ENCODE measurements at places on chromosomes 12 and 14. TPM values are rescaled to one million over a fixed set of nuclear protein-coding genes. Genes with fewer than 3 reads are reported as not detected.
A peak's percentile ranks its signal among the peaks of the same experiment; 100 is the strongest.

Gene DCAF11
- total RNA-seq = 80.0 TPM

Gene KRT1
- 0.19 TPM for total RNA-seq

Gene CDKL1
- total RNA-seq = 10.1 TPM

Gene SNX6
- total RNA-seq = 99.4 TPM

Gene MNAT1
- total RNA-seq = 39.1 TPM

Gene ATN1
- 25.2 TPM for total RNA-seq

Gene NOXRED1
- total RNA-seq = not detected

Gene TAS2R19
- 0.29 TPM for total RNA-seq

Gene ADCK1
- 5.4 TPM for total RNA-seq

Gene ETFBKMT
- 1.6 TPM for total RNA-seq

Gene EXOC3L4
- total RNA-seq = 1.00 TPM

Gene GZMB
- total RNA-seq = 0.99 TPM

GRCh38 chr12:93946542-93947150, 201.7 kb upstream of the PLXNC1 start:
- no peak overlapping the region for H3K27ac ChIP-seq
- H3K36me3 ChIP-seq = no peaks in the 10 kb centered on the region
- DNase-seq = no peak
- H3K27me3 ChIP-seq = no peaks in the 10 kb centered on the region
- H3K4me1 ChIP-seq = no peaks in the 10 kb centered on the region

DNA sequence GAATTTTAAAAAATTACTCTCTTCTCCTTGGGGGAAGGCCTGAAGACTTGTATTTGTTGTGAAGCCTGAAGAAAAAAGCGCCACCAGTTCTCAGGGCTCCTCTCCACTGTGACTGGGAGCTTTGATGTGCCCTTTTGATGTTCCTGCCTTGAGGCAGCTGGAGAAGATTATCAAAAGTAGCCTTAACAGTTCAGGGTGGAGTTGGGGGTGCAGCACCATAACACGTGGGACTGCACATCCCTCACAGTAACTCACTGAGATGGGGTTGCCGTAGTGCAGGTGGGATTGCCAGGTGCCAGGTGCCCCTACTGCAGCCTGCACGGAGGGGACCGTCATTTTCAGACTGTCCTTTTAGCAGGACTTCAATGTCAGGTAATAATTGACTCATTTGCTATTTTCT, 474.1 kb downstream of the ETNK1 start:
- H3K27ac ChIP-seq = no peak overlapping the region
- no peaks in the 10 kb centered on the region for H3K27me3 ChIP-seq
- no peak overlapping the region for H3K4me3 ChIP-seq
- DNase-seq = no peak
- no peaks in the 10 kb centered on the region for H3K36me3 ChIP-seq

- peaks cover 26% of the 10 kb centered on the region for H3K4me1 ChIP-seq
- H3K27ac ChIP-seq = no peak overlapping the region
- peaks cover 2% of the 10 kb centered on the region for H3K27me3 ChIP-seq
These were observed 20.7 kb upstream of the TMEM106C start for GRCh38 chr12:47942614-47943225.

GRCh38 chr14:23483236-23483854, 13.8 kb downstream of the NGDN start:
- no peaks in the 10 kb centered on the region for H3K4me1 ChIP-seq
- no peaks in the 10 kb centered on the region for H3K36me3 ChIP-seq
- no peak overlapping the region for H3K4me3 ChIP-seq

DNA sequence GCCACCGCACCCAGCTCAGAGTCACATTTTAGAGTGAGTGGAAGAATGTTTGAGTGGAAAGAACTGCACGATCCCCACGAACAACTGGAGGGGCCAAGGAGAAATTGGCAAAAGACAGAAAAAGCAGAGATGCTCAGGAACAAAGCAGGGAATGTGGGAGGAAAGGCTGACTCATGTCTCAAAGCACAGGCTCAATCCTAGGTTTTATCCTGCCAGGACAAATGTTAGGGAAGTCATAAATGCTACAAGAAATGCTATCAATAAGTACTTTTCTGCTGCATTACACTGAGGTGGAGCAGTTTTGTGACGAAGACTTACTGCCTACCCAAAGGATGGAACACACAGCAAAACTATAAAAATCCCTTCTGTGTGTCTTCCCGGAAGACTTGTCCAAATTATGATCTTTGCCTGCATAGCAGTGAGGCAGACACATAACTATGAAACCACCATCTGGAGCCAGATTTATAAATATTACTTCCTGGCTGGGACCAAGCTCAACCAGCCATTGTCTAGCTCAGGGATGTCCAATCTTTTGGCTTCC, 26.7 kb downstream of the NIN start:
- no peak for DNase-seq
- H3K4me3 ChIP-seq = no peak overlapping the region
- H3K27ac ChIP-seq = no peak overlapping the region
- no peaks in the 10 kb centered on the region for H3K4me1 ChIP-seq
- no peaks in the 10 kb centered on the region for H3K27me3 ChIP-seq
- peaks cover 3% of the 10 kb centered on the region for H3K36me3 ChIP-seq

GRCh38 chr14:65392296-65392695, 20.2 kb upstream of the FUT8 start:
- H3K27ac ChIP-seq = no peak overlapping the region
- no peaks in the 10 kb centered on the region for H3K4me1 ChIP-seq
- H3K27me3 ChIP-seq = no peaks in the 10 kb centered on the region
- no peak for DNase-seq
- H3K36me3 ChIP-seq = no peaks in the 10 kb centered on the region
- no peak overlapping the region for H3K4me3 ChIP-seq

- DNase-seq = no peak
- peaks cover 7% of the 10 kb centered on the region for H3K36me3 ChIP-seq
- peak overlapping the region; percentile 36 for H3K27ac ChIP-seq
- no peaks in the 10 kb centered on the region for H3K4me1 ChIP-seq
- H3K27me3 ChIP-seq = no peaks in the 10 kb centered on the region
These were observed 56.3 kb downstream of the NIN start for GRCh38 chr14:50774542-50775267.

- H3K27ac ChIP-seq = no peak overlapping the region
- no peak overlapping the region for H3K4me3 ChIP-seq
- no peak for DNase-seq
- H3K36me3 ChIP-seq = no peaks in the 10 kb centered on the region
- no peaks in the 10 kb centered on the region for H3K27me3 ChIP-seq
These were observed 11.7 kb upstream of the RIPK3 start for GRCh38 chr14:24351517-24351916.

GRCh38 chr14:57712698-57713097, 153.2 kb downstream of the SLC35F4 start:
- H3K27me3 ChIP-seq = no peaks in the 10 kb centered on the region
- H3K4me3 ChIP-seq = no peak overlapping the region
- H3K4me1 ChIP-seq = no peaks in the 10 kb centered on the region
- H3K36me3 ChIP-seq = no peaks in the 10 kb centered on the region
- H3K27ac ChIP-seq = no peak overlapping the region

- DNase-seq = no peak
- H3K36me3 ChIP-seq = no peaks in the 10 kb centered on the region
- H3K27me3 ChIP-seq = no peaks in the 10 kb centered on the region
- peaks cover 9% of the 10 kb centered on the region for H3K4me1 ChIP-seq
- no peak overlapping the region for H3K27ac ChIP-seq
These were observed 13.0 kb downstream of the MTA1 start for GRCh38 chr14:105432657-105433056.

DNA sequence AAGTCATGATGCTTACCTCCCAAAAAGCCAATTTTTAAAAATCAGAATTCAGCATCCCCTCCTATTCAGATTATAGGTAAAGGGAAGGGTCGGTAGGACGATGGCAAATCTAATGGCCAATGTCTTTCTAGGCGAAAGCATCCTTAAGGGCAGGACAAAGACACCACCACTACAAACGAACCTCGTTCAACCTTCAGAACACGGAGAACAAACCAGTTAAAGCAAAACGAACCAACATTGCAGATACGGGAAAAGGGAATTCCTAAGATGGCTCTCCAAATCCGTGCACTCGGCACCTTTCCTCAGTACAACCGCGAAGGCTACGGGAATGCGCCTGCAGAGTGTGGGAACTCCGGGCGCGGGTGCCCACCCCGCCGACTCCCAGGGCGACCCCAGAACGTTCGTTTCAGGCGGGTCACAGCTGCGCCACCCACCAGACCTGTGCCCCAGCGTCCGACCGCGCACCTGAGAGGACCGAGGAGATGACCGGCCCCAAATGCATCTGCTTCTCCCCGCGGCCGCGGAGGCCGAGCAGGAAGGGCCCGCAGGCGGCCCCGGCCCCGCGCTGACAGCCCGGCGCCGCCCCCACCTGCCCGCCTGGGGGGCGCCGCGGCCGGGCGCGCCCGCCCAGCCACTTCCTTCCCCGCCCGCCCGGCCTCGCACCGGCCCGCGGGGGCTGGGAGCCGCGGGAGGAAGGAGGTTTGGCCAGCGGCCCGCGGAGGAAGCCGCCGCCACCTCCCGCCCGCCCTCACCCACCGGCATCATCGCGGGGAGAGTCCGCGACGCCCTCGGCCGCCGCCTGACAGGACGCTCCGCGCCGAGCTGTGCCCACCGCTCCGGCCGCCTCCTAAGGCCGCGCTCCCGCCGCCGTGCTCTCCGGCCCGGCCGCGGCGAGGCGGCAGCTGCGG, 578 bp downstream of the PPP1R13B start:
- no peaks in the 10 kb centered on the region for H3K36me3 ChIP-seq
- H3K4me1 ChIP-seq = peaks cover 49% of the 10 kb centered on the region
- no peaks in the 10 kb centered on the region for H3K27me3 ChIP-seq
- DNase-seq = no peak
- H3K4me3 ChIP-seq = peak overlapping the region; percentile 62

- H3K4me3 ChIP-seq = peak overlapping the region; percentile 33
- H3K27me3 ChIP-seq = no peaks in the 10 kb centered on the region
- DNase-seq = peak; percentile 30
- H3K36me3 ChIP-seq = no peaks in the 10 kb centered on the region
- peaks cover 24% of the 10 kb centered on the region for H3K4me1 ChIP-seq
These were observed 1.1 kb upstream of the NFATC4 start for GRCh38 chr14:24366721-24367513.

GRCh38 chr12:288687-289086, 26.1 kb upstream of the SLC6A13 start:
- no peak for DNase-seq
- H3K36me3 ChIP-seq = peaks cover 29% of the 10 kb centered on the region
- no peak overlapping the region for H3K4me3 ChIP-seq
- no peak overlapping the region for H3K27ac ChIP-seq
- no peaks in the 10 kb centered on the region for H3K27me3 ChIP-seq

GRCh38 chr12:50926415-50926814, 25.9 kb upstream of the HIGD1C start:
- H3K27ac ChIP-seq = peak overlapping the region; percentile 86
- H3K4me1 ChIP-seq = peaks cover 41% of the 10 kb centered on the region
- H3K27me3 ChIP-seq = no peaks in the 10 kb centered on the region
- peak overlapping the region; percentile 85 for H3K4me3 ChIP-seq

GRCh38 chr12:3014641-3015040, 55.4 kb downstream of the TEAD4 start:
- H3K4me1 ChIP-seq = no peaks in the 10 kb centered on the region
- H3K4me3 ChIP-seq = no peak overlapping the region
- H3K36me3 ChIP-seq = peaks cover 55% of the 10 kb centered on the region
- no peak for DNase-seq
- no peaks in the 10 kb centered on the region for H3K27me3 ChIP-seq

DNA sequence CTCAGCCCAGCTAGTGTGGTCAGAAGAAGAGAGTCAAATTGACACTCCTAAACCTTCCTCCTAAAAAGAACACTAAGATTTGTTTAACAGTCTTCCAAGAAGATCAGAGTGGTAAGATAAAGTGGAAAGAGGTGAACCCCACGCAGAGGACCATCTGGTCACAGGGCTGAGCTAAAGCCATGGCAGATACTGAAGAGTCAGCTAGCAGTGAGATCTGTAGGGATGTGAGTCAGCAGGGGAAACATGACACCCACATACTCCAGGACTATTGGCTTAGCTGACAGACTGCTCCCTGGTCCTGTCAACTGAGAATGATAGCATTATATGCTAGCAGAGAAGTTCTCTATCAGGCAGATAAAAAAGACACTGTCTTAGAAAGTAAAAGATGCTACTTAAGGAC, 269.4 kb upstream of the ALG10 start:
- no peak for DNase-seq
- H3K27me3 ChIP-seq = no peaks in the 10 kb centered on the region
- no peak overlapping the region for H3K27ac ChIP-seq
- H3K4me3 ChIP-seq = no peak overlapping the region

GRCh38 chr12:109770104-109770860, 56.7 kb downstream of the FAM222A start:
- H3K4me3 ChIP-seq = no peak overlapping the region
- DNase-seq = no peak
- H3K4me1 ChIP-seq = no peaks in the 10 kb centered on the region
- no peak overlapping the region for H3K27ac ChIP-seq

DNA sequence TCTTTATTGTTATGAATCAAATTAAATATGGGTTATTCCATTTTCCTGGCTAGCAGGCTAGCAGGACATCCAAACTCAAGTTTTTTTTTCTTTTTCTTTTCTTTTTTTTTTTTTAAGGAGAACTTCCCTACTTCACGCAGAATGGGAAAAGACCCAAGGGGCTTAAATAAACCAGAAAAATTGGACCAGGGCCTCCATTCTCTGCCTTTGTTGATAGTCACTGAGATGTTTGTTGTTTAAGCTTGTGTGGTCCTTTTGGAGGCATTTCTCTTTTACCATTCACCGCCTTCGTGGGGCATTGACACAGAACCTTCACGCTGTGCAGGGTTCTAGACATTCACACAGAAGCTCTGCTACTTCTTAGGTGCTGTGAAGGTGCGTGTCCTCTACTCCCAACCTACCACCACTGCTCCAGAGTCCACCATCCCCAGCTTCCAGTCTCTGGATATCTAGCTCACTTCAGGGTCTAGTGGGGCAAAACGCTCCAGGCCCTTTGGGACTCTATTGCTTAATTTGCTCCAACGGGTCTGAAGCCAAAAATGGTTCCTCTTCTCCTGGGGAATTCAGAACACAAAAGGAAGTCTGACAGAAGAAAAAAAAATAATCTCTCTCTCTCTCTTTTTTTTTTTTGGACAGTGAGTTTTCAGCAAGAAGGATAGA, 301.3 kb downstream of the AEBP2 start:
- no peaks in the 10 kb centered on the region for H3K36me3 ChIP-seq
- H3K4me1 ChIP-seq = peaks cover 9% of the 10 kb centered on the region
- H3K27ac ChIP-seq = no peak overlapping the region
- no peak overlapping the region for H3K4me3 ChIP-seq
- H3K27me3 ChIP-seq = no peaks in the 10 kb centered on the region
